ENCODE measurements at places on chromosomes 5 and 9.

- DNase-seq = no peak
These were observed 404.4 kb downstream of the ICE1 start for GRCh38 chr5:5826911-5827310.

- no peak for DNase-seq
These were observed 220.0 kb downstream of the GABBR2 start for GRCh38 chr9:98488571-98489312.

DNA sequence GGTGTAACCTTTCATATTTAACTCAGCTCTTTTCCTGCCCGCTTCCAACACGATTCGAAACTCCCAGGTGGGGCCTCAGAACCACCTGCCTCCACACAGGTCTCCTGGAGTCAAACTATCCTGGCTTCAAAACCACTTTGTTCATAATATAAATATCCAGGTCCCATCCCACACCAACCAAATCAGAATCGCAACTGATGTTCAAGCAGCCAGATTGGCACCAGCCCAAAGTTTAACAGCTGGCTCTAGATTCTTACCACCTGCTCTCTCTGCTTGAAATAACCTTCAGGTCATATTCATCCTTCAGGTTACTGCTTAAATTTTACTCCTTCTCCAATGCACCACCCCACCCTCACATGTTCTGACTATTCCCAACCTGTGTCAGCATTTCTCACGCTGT lies 231.4 kb upstream of the TRPM3 start:
- DNase-seq = no peak

DNA sequence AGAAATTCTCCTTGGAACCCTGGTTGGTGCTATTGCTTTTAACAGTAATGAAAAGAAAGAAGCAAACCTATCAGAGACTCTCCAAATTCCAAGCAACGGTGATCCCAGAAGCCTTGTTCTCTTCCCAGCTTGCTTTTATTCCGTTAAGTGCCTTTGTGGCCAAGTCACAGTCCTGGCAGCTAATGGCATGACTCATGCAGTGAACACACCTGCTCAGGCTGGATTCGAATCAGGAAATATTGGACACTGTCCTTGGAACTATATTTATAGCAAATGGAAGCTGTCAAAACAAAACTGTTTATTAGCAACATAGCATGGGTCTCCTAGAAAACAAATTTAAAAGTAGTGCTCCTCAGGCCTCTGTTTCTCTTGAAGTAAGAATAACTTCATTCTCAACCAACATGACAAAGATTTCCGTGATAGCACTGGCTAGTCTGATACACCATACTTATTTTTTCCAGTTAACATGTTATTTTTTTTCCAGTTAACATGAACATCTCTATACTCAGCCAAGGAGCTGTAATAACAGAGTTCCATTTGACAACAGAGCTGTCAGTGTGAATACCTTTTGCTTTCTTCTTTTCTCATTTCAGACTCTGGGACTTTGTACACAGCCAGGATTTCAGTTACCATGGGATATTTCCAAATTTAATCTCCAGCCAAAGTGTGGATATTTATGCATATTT lies 502.4 kb downstream of the GADD45G start:
- no peak for DNase-seq

GRCh38 chr5:178413988-178414387 lies 176.2 kb downstream of the COL23A1 start:
- no peak for DNase-seq

GRCh38 chr5:158511454-158511853 lies 588.3 kb downstream of the EBF1 start:
- DNase-seq = no peak

DNA sequence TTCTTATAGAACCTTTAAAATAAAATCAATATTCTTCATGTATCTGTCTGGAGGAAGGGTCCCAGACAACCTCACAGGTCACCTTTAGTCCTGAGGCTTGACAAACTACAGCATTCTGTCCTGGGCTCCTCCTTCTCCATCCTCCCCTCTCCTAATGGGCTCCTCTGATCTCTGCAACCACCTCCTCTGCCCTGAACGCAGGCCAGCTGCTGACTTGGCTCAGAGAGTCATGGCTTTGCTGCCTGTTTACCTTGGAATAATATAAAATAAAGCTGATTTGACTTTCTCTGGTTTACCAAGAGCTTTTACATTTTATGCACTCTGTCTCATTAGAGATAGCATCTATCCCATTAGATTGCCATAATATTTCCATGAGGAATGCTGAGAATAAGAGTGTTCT lies 159.4 kb downstream of the SEMA6A start:
- no peak for DNase-seq

GRCh38 chr5:52864371-52864770 lies 76.7 kb downstream of the ITGA1 start:
- DNase-seq = no peak

Data from cortex of kidney (tissue), 1 donor.